Stimulated activated memory B cell treated with anti-CD40 and anti-IgM and Interleukin-4, amounts not matched to agents 10 μg/mL and 1 μg/mL and 100 μg/mL, for 72 hours (primary cell): ENCODE measurements at places on chromosomes 11 and 22.

- no peak for ATAC-seq
- H3K27ac ChIP-seq, result no peak overlapping the region
- peaks cover 56% of the 10 kb centered on the region for H3K36me3 ChIP-seq
- H3K4me1 ChIP-seq, result no peaks in the 10 kb centered on the region
- no peak overlapping the region for H3K4me3 ChIP-seq
Measured at GRCh38 chr22:41656556-41656955, 32.1 kb downstream of the SNU13 start.

GRCh38 chr22:27135031-27135981 is 477.9 kb downstream of the MIAT start:
- no peak overlapping the region for H3K4me3 ChIP-seq
- peaks cover 16% of the 10 kb centered on the region for H3K27me3 ChIP-seq
- H3K36me3 ChIP-seq, result no peaks in the 10 kb centered on the region

DNA sequence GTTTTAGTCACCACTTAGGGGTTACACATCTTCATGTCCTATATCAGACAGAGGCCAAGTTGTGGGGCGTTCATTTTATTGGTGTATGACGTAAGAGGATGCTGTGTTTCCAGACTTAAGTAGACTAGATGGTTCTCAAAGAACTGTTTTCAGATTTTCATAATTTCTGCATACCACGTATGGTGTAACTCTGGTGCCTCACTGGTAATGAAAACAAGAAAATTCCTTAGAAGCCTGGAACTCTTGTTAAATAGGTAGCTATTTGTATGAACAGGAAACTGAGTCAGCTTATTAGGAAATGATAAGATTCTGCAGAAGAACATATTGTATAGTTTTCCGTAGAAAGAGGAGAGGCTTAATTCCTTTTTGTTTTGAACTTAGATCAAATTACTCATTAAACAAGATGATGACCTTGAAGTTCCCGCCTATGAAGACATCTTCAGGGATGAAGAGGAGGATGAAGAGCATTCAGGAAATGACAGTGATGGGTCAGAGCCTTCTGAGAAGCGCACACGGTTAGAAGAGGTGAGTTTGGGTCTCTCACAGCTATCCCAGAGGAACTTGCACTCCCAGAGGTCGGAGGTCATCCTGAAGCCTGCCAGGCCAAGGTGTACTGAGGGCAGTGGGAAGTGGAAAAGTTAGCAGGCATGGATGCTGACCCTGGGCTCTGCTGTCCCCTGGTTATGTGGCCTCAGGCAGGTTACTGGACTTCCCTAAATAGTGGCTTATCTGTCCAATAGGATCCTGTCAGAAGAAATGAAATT is 3.9 kb downstream of the CDC45 start:
- H3K4me3 ChIP-seq, result no peak overlapping the region
- no peaks in the 10 kb centered on the region for H3K27me3 ChIP-seq
- ATAC-seq, result no peak

GRCh38 chr11:79259800-79260199 is 181.0 kb downstream of the TENM4 start:
- H3K36me3 ChIP-seq, result no peaks in the 10 kb centered on the region
- no peak overlapping the region for H3K4me3 ChIP-seq
- ATAC-seq, result no peak
- H3K27ac ChIP-seq, result no peak overlapping the region
- no peaks in the 10 kb centered on the region for H3K4me1 ChIP-seq
